ENCODE measurements at places on chromosomes 6 and 20.

DNA sequence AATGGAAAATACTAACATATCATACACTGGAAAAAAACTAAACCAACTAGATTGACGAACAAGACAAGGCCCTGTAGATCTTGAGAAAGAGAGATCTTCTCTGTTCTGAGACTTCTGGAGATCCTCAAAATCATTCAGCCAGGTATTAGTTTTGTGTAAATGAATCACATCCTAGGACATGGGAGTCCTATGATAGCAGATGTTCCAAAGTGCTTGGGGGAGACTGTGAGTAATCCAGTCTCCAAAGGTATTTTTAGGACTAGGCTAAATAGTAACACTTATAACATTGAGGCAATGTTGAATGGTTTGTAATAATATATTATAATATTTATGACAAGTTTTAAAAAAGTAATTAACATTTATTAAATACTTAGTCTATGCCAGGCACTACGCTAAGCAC is 275.0 kb downstream of the BTBD9 start:
- DNase-seq, result no peak

- DNase-seq, result no peak
Measured at GRCh38 chr6:121666814-121667213, 231.4 kb downstream of the GJA1 start.

- no peak for DNase-seq
Measured at GRCh38 chr6:71209206-71209605, 79.4 kb upstream of the OGFRL1 start.

GRCh38 chr20:57970856-57971255 is 257.6 kb downstream of the ANKRD60 start:
- DNase-seq, result no peak

DNA sequence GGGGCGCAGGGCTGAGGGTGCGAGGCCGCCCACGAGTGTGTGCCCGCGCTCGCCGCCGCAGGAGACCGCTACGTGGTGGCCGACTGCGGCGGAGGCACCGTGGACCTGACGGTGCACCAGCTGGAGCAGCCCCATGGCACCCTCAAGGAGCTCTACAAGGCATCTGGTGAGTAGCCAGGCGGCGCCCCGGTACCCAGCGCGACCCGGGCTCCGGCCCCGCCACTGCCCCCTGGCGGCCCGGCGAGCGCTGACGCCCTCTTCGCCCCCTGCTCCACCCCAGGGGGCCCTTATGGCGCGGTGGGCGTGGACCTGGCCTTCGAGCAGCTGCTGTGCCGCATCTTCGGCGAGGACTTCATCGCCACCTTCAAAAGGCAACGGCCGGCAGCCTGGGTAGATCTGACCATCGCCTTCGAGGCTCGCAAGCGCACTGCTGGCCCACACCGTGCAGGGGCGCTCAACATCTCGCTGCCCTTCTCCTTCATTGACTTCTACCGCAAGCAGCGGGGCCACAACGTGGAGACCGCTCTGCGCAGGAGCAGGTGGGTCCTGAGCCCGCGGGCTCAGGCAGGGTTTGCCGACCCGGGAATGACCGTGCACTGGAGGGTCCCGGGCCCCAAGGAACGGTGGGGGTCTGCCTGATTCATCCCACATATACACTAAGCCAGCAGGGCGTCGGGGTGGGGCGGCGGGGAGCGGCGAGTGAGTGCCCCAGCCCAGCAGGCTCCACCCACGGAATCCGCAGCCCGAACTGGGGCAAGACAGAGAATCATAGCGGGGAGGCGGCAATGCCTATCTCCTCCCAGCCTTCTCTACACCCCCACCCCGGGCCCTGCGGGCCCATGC is 17.4 kb downstream of the HSPA12B start:
- peak; percentile 55 for DNase-seq

DNA sequence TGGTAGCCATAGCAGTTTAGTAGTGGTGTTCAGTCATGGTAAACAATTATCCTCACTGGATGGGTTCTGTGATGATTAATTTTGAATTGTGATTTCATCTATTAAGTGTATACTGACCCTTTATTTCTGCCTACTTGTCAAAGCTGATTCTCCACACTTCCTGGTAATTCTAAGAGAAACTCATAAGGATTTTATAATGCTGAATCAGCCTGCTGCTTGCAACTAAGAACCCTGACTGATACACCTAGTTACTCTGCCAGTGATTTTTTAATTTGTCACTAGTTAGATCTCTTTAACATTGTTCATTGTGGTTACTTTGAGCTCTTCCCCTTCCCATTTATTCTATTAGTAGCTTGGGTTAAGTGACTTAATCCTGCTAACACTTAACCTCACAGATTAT is 8.6 kb downstream of the CDC40 start:
- DNase-seq, result no peak

DNA sequence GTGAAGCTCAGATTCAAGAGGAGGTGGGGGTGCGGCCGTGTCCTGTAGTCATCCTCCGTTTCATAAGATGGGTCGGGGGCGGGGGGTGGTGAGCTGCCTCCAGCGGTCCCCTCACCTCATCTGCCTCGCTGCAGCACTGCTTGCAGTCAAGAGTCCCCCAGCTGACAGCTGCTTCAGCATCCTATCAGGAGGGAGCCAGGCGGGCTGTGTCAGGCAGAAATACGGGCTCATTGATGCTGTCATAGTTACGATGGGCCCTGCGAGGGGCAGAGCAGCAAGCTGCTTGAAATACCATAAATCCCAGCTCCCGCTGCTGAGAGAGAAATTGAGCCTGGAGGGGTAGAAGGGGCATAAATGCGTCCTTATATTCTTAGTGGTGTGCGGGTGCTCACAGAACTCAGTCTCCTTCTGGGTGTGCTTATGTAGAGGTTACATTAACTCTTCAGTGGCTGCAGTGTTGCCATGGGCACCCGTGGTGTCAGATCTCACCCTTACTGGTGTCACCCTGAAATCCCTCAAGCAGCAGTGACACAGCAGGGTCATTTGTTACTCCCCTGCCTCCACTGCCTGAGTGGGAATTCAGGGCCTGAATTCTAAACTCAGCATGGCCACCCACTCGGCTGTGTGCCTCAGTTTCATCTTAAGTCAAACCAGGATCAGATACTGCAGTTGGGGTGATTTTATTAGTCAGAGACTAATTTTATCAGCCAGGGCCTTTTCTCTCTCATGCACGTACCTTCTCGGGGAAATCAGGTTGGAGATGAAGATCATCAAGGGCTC is 21.8 kb downstream of the CCDC167 start:
- no peak for DNase-seq

- DNase-seq, result peak; percentile 15
Measured at GRCh38 chr6:158849899-158850806, 31.0 kb upstream of the EZR start.

DNA sequence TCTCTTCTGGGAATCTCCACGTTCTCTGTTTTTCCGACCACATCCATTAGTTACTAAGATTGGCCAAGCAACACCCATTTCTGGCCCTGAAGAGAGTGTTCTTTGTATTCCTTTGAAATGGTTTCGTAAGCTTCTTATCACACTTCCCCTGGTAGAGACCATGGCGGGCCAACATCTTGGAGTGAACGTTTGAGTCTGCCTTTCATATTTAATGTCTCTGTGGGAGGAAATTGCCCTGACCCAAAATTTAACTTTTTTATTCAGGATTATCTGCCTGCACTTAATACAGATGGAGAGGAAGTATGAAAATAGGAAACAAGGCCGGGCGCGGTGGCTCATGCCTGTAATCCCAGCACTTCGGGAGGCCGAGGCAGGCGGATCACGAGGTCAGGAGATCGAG is 177.0 kb upstream of the SNX9 start:
- no peak for DNase-seq

- DNase-seq, result no peak
Measured at GRCh38 chr6:28597924-28598722, 72.4 kb downstream of the GPX5 start.

GRCh38 chr6:150212778-150213177 is 69.9 kb downstream of the PPP1R14C start:
- no peak for DNase-seq

DNA sequence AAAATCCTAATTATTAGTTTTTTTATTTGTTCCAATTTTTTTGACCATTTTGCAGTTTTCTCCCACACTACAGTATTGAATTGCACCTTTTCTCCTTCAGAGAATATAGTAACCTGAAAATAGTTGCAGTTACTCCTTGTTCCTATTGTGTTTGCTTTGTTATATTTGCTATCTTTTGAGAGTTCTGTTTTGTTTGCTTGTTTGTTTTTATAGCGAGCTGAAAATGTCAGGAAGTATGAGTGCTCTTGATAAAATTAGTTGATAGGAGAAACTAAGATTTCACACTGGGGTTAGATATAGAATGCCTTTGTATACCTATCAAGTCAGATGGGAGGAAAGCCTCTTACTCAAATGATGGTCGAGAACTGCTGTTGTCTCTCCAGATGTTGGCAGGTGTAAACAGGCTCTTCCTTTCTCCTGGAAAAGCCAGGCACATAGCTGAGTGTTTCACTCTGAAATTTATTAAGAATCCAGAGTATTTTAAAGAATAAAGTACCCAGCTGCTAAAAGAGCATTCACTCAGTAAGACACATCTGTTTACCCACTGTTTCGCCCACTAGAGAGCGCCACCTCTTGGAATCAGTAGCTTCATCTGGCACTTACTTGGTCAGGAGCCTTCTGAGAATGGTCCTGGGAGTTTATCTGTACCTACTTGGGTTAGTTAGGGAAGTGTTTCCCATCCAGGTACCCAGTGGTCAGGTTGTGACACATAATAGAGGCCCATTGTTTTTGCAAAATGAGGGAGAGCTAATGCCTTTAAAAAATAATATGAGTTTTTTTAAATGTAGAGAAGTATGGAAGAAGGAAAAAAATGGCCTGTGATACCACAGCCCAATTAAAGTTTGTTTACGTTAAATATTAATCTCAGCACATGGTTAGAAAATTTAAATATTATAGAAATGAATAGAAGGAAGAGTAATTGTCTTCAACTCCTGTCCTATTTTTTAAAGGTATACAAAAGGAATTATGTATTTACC is 11.2 kb downstream of the NT5DC1 start:
- DNase-seq, result no peak

DNA sequence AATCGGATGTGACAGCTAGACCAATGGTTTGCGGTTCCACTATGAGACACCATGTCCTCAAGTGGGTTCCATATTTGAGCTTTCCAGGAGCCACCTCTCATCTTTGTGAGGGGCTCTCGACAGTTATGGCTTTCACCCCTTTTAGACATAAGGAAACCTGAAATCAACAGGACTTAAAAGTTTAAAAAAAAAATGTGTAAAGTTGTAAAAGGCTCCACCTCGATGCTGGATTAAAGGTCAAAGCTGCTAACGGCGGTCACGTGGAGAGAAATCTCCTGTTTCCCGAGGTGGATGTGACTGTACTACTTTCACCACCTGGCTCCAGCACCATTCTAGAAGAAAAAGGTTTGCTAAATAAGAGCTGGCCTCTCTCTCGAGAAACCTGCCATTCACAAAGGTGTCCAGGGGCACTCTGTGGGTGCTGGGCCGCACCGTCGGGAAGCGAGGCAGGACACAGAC is 542 bp downstream of the ATP5F1E start:
- DNase-seq, result no peak

- DNase-seq, result no peak
Measured at GRCh38 chr6:138769102-138769676, 4.4 kb upstream of the CCDC28A start.

- DNase-seq, result peak; percentile 61
Measured at GRCh38 chr20:48823960-48824498, 3.8 kb downstream of the PREX1 start.

DNA sequence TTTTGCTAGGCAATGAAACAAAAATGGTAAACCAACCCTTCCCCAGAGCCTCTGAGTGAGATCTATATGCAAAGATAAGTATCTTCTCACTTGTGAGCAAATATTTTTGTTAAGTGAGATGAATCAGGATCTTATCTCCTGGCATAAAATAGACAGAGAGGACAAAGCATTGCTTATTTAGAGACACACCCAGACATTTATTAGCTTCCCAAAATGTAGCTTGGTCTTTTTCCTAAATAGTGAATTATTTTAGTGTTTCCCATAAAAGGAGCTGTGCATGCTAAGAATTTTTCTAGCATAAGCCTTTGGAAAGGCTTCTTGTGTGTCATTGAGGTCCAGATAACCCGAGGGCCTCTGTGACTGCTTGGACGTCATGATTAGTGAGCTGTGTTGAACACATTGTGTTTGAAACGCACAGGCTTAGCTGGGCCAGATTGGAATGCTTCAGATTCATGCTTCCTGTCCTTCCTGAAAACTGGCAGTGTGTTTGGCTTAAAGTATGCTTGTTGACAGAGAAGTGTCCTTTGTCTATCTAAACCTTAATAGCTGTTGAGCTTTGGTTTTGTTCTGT is 16.5 kb downstream of the MTHFD1L start:
- DNase-seq, result no peak

- no peak for DNase-seq
Measured at GRCh38 chr20:54167909-54168872, 5.6 kb downstream of the CYP24A1 start.

DNA sequence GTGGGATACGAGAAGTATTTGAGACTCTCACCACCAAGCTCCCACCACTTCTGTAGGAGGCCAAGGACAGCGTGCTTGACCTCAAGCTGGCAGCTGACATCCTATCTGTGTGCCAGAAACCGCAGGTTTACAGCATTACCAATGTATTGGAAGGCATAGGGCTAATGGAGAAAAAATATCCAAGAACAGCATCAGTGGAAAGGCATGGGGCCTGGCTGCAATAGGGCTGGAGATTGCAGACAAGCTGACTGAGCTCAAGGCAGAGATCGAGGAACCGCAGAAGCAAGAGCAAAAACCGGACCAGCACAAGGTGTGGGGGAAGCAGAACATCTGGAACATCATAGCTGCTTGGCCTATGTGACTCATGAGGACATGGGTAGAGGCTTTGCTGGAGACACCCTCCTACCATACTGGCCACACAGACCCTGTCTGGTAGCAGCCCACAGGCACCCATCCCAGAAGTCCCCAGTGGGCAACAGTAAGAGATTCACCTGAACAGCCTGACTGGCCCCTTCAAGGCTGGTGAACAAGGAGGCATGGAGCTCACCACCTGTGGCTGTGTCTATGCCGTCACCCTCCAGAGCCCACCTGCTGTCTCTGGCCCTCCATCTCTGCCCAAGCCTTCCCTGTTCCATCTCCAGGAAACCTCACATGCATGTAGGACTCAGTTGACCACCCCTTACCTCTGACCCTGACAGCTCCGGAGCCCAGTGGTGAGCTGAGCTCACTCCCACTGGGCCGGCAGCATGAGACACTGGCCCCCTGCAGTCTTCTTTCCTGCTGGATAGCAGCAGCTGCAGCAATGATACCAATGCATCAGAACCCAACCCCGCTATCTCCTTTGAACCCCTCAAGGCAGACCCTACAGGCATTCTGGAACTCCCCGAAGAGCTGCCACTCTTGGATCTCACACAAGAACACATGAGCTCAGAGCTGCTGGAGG is 171.1 kb downstream of the KIF6 start:
- no peak for DNase-seq

GRCh38 chr20:54345301-54345724 is 130.1 kb upstream of the DOK5 start:
- DNase-seq, result no peak
